ENCODE measurements at places on chromosomes 11 and 22.
A peak's percentile ranks its signal among the peaks of the same experiment; 100 is the strongest.

DNA sequence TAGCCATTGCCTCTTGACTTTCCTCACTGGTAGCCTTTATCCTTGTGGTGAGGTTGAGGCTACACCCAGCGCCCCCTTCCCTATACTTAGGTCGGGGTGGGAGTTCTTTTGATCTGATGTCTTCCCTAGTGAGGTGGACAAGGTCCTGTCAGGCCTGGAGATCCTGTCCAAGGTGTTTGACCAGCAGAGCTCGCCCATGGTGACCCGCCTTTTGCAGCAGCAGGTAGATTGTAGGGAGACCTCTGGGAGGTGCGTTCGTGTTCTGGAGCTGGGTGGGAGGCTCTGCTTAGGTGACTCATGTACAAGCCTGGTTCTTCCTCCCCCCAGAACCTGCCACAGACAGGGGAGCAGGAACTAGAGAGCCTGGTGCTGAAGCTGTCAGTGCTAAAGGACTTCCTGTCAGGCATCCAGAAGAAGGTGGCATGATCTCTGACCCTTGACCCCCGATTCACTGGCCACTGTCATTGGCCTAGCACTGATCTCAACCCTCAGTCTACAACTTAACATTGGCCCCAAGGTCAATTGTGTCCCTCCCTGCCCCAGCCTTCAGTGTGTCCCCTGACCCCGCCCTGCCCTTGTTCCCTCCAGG is 4.9 kb downstream of the INPPL1 start:
- no peak for DNase-seq

DNA sequence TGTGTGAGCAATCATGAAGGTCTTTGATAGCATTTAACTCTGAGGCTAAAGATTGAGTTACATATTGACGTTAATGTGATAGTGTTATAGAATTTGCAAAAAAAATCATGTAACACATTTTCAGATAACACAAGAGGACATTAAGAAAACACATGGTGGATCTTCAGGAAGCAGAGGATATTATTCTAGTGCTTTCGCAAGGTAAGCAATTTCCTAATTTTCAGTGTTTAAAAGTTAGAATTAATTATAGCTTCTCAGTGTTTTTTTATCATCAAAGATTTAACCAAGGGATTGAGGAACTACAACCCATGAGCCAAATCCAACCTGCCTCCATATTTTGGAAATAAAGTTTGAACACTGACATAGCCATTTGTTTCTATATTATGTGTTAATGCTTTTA is 78.5 kb downstream of the DKK3 start:
- DNase-seq, result no peak

- DNase-seq, result no peak
Observed at GRCh38 chr11:113615773-113616172, 90.3 kb downstream of the TMPRSS5 start.

GRCh38 chr11:1292644-1293618 is 16.5 kb downstream of the TOLLIP start:
- DNase-seq, result peak; percentile 1

DNA sequence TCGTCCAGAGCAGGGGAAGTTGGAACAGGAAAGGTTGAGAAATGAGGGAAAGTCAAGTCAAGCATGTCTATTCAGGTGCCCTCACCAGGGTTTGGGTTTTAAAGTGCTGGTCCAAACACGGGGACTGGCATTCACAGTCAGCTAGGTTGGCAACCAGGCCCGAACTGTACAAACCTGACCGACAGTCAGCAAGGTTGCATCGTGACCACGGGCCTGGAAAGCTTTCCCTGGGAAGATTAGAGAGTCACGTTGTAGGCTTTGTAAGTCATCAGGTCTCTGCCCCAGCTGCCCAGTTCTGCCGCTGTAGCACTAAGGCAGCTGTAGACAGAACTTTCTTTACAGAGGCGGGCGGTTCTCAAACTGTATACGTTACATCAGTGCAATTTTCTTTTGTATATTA is 7.4 kb downstream of the KRTAP5-10 start:
- no peak for DNase-seq

GRCh38 chr11:58730507-58731089 is 1.1 kb downstream of the GLYAT start:
- no peak for DNase-seq

GRCh38 chr11:75004215-75004614 is 15.5 kb downstream of the NEU3 start:
- no peak for DNase-seq

GRCh38 chr11:17890325-17890724 is 122.5 kb downstream of the SERGEF start:
- DNase-seq, result no peak

- no peak for DNase-seq
Observed at GRCh38 chr11:59647245-59647980, 21.4 kb downstream of the PATL1 start.

GRCh38 chr11:20561915-20562314 is 37.5 kb upstream of the SLC6A5 start:
- DNase-seq, result no peak

- DNase-seq, result no peak
Observed at GRCh38 chr11:102120437-102120973, 10.3 kb downstream of the YAP1 start.

GRCh38 chr11:36790526-36790925 is 192.5 kb upstream of the RAG2 start:
- DNase-seq, result no peak

- DNase-seq, result no peak
Observed at GRCh38 chr11:3046641-3047040, 10.6 kb downstream of the CARS1 start.

DNA sequence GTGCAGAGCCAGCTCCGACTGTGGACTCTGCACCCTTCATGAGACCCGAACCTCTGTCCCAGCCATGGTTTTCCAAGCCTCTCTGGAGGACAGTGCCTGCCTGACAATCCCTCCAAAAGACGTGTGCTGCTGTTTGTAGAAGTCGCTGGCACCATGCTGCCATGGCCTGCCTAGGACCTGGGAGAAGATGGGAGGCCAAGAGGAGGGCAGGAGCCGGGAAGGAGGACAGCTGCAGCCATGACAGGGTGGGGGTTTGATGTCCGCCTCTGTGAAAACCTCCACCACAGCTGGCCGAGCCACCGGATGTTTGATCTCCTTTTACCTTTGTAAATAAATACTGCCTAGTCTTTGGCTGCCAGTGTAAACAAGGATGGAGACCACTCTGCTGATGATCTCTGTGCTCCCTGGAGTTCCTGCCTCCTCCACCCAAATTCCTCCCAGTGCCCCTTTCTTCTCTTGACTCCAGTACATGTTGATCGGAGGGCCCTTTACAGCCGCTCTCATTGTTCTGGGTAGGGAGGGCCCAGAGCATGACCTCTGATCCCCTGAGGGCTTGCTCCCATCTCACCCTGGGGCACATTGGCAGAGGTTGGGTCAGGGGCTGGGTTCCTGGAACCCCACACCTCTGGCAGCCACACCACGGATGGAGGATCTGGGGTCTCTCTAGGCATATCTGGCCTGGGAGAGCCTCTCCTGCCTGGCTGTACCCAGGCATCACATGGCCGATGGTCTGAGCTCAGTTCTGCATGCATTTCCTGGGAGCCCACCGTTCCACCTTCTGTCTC is 66.9 kb downstream of the BCR start:
- no peak for DNase-seq

- DNase-seq, result peak; percentile 3
Observed at GRCh38 chr11:129023968-129024676, 81.5 kb upstream of the TP53AIP1 start.

- peak; percentile 65 for DNase-seq
Observed at GRCh38 chr22:40855979-40856512, 393 bp downstream of the ST13 start.

DNA sequence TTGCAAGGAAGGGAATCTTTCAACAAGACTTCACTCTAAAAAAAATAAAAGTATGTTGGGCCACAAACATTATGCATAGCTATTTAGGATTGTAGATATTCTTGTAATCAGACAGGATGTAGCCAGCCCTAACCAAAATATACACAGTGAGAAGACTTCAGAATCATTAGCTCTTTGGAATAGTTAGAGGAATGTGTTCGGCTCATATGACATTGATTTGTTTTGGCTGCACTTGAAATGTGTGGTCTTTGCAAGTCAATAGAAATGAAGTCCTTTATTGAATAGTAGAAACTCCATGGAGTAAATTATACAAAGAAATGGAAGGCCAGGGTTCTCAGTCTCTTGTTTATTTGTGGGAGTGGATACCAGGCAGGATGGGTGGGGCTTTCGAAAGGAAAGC is 692.1 kb downstream of the NTM start:
- no peak for DNase-seq

- no peak for DNase-seq
Observed at GRCh38 chr11:73971175-73971719, 11.4 kb downstream of the UCP2 start.

- DNase-seq, result no peak
Observed at GRCh38 chr11:133715602-133716001, 129.7 kb downstream of the SPATA19 start.

GRCh38 chr11:103550811-103551210 is 441.6 kb downstream of the DYNC2H1 start:
- DNase-seq, result no peak

DNA sequence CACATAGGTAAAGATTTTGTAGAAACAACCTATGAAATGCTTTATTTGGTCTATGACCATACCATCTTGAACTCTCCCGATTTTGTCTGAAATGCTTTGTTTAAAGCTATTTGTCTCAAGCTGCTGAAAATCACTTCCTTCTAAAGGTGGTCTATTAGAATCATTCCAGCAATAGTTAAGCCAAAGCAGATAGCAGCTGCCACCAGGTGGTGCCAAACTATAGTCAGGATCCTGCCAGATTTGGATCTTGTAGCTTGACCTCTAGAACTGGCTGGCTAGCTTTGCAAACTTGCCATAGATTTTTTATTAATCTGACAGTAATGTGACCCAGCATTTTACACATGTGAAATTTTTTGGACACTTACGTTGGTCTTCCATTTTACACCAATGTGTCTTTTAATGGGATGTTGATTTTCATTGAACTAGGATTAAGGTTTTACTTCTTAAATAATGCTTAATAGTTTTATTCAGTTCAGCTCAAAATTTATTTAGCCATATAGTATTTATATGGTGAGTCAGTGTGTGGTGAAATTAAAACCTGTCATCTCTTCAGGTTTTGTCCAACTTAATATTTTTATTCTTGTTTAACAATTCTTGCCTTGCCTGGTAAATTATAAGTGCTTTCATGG is 19.7 kb downstream of the CTR9 start:
- DNase-seq, result peak; percentile 57

DNA sequence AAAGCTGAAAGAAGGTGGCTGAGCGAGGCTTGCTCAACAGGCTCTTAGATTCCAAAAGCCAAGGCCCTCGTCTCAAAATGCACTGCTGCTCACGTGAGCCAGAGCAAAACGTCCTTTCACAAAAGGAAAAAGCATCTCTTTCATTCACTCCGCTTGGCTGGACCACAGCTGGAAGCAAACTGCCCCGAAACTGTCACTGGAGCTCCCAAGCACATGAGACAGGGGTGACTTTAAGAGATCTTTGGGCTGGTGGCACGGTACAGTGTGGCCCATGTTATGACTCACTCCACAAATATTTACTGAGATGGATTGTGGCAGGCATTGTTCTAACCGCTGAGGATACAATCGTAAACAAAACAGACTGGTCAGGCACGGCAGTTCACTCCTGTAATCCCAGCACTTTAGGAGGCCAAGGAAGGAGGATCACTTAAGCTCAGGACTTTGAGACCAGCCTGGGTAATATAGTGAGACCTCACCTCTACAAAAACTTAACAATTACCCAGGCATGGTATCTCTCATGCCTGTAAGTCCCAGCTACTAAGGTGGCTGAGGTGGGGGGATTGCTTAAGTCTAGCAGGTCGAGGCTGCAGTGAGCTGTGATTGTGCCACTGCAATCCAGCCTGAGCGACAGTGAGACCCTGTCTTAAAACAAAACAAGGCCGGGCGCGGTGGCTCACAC is 3.6 kb downstream of the PLA2G6 start:
- DNase-seq, result no peak

DNA sequence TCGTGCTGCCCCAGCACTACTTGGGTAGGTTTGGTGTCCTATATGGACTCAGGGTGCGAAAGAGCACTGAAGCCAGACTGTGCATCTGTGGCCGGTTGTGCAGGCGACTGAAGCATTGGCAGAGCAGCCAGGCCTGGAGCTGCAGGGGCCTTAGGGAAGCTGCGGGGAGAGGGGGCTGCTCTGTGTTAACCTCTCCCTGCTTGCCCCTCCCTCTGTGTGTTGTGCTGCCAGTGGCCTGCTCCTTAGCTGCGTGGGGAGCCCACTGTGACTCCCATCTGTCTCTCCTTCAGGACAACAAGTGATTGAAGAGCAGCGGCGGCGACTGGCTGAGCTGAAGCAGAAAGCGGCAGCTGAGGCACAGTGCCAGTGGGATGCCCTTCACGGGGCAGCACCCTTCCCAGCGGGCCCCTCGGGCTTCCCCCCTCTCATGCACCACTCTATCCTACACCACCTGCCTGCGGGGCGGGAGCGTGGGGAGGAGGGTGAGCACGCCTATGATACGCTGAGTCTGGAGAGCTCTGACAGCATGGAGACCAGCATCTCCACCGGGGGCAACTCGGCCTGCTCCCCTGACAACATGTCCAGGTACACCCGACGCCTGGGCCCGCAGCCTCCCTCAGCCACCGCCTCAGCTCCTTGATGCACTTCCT is 34.3 kb downstream of the TREH start:
- no peak for DNase-seq

DNA sequence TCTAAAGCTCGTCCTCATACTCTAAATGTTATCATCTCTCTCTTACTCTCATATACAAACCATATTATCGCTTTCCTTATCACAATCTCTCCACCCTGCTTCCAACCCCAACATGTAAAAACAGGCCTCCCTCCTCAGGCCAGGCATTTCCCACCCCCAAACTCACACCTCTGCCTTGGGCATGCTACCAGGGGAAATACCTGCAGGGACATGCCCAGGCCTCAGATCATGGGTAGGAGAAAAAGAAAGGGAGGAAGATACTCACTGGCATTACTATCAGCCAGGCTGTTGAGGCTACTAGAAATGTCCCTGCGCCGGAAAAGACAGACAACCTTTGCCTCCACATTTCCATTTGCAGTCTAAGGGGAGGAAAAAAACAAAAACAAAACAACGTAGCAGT is 1.8 kb downstream of the MTA2 start:
- no peak for DNase-seq
